ENCODE measurements at places on chromosomes 5 and 9. TPM values are rescaled to one million over a fixed set of nuclear protein-coding genes. Genes with fewer than 3 reads are reported as not detected.
A peak's percentile ranks its signal among the peaks of the same experiment; 100 is the strongest.

- H3K4me1 ChIP-seq: no peaks in the 10 kb centered on the region
- H3K4me3 ChIP-seq: no peak overlapping the region
- no peaks in the 10 kb centered on the region for H3K36me3 ChIP-seq
- no peak overlapping the region for H3K27ac ChIP-seq
Observed at GRCh38 chr5:174356536-174356935, 311.0 kb downstream of the NSG2 start.

DNA sequence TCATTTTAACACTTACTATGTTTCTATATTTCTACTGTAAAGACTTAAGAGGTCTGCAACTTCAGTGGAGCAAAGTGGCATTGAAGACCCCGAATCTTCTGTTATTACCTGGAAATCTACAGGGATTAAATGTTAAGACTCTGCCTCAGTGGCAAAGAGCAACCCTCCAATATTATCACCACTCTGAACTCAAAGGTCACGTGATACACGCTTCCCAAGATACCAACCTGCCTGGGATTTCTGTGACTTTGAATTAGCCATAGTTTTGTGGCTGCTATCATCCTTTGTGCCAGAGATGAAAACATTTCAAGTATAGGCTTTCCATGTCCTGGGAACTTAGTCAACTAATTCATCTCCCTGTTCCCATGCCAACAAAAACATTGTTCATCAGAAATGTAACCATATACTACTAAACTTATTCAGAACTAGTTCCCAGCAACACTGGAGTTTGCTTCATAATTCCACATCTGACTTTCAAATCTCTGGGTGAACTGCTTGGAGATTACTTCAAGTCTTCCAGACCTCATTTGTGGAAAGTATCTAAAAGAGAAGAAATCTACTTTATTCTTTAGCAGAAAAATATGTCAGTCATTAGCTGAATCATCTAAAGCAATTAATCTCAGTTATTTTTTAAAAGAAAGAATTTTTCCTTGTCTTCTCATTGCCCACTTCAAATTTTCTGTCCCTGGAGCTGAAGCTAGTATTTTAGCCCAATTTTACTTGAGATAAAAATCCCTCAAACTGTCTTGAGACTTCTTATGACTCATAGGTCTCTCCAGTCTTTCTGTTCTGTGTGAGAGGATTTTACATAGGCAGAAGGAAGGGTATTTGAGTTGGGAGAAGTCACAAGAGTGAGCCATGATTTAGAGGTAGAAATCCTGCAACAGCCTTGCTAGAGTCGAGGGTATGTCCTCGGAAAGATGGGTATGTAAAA lies 83.0 kb downstream of the ZNF462 start:
- H3K27ac ChIP-seq: peak overlapping the region; percentile 12
- no peak overlapping the region for H3K4me3 ChIP-seq
- peaks cover 10% of the 10 kb centered on the region for H3K4me1 ChIP-seq
- no peaks in the 10 kb centered on the region for H3K36me3 ChIP-seq
- H3K27me3 ChIP-seq: no peaks in the 10 kb centered on the region
- peak; percentile 53 for DNase-seq

DNA sequence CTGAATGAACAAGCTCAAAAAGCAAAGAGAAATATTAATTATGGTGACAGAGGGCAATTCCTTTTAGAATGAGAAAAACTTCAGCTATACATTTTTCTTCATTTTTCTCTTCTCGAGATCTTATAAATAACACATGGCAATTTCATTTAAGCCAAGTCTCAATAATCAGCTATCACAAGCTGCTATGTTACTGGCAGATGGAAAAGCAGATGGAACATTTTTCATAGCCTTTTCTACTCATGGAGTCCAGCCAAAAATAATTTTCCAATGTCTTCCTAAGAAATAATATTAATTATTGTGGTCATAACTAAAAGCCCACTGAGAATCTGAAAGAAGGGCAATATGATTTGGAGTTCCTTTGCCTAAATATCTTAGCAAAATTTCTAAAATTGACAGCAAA lies 35.6 kb downstream of the SKIC3 start:
- H3K36me3 ChIP-seq: peaks cover 34% of the 10 kb centered on the region
- no peak overlapping the region for H3K4me3 ChIP-seq
- no peaks in the 10 kb centered on the region for H3K4me1 ChIP-seq
- DNase-seq: no peak
- no peak overlapping the region for H3K27ac ChIP-seq

The DMRT3 gene
- not detected for total RNA-seq

The FAM221B gene
- total RNA-seq: not detected

The DDX4 gene
- total RNA-seq: not detected
